Natural killer cell (primary cell): ENCODE measurements at places on chromosomes 11 and 22.
A peak's percentile ranks its signal among the peaks of the same experiment; 100 is the strongest.

DNA sequence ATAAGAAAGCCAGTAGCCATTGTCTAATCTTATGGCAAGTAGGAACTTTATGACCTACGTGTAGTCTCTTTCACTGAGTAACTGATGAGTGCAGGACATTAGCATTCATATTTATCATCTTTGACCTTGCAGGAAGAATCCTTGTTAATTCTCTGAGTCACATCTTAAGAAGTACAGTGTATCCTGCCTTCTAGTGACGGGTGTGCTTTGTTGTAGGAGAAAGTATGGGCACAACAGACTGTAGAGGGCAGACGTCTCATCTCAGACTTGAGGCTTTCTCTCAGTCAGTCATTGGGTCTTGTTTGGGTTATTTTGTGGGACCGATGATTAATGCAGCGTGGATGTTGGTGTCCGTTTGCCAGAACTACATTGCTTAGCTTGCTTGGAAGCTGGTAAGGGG is 6.8 kb downstream of the RNF214 start:
- no peak overlapping the region for H3K27ac ChIP-seq
- no peaks in the 10 kb centered on the region for H3K27me3 ChIP-seq
- no peak overlapping the region for H3K4me3 ChIP-seq

- no peaks in the 10 kb centered on the region for H3K36me3 ChIP-seq
- H3K27me3 ChIP-seq = no peaks in the 10 kb centered on the region
- H3K4me1 ChIP-seq = peaks cover 43% of the 10 kb centered on the region
- peak overlapping the region; percentile 38 for H3K27ac ChIP-seq
- no peak overlapping the region for H3K4me3 ChIP-seq
Measured at GRCh38 chr11:2265396-2265795, 5.0 kb downstream of the ASCL2 start.

GRCh38 chr11:114398303-114398920 is 1.9 kb downstream of the C11orf71 start:
- no peak overlapping the region for H3K4me3 ChIP-seq
- H3K4me1 ChIP-seq = peaks cover 7% of the 10 kb centered on the region
- H3K27me3 ChIP-seq = no peaks in the 10 kb centered on the region
- H3K36me3 ChIP-seq = peaks cover 2% of the 10 kb centered on the region

DNA sequence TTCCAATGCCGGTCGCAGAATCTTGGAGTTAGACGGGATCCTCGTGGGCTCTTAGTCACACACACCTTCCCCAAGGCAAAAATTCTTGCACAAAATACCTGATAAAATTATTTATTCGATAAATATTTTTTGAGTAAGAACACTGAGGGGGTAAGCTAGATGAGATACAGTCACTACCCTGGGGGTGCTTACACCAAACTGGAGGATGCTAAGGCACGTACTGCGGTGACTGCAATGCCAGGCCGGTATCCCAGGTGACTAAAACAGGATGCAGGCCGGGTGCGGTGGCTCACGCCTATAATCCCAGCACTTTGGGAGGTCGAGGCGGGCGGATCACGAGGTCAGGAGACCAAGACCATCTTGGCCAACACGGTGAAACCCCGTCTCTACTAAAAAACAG is 1.7 kb upstream of the MRTFA start:
- H3K27me3 ChIP-seq = no peaks in the 10 kb centered on the region
- H3K27ac ChIP-seq = no peak overlapping the region
- no peaks in the 10 kb centered on the region for H3K36me3 ChIP-seq
- DNase-seq = no peak
- no peak overlapping the region for H3K4me3 ChIP-seq

DNA sequence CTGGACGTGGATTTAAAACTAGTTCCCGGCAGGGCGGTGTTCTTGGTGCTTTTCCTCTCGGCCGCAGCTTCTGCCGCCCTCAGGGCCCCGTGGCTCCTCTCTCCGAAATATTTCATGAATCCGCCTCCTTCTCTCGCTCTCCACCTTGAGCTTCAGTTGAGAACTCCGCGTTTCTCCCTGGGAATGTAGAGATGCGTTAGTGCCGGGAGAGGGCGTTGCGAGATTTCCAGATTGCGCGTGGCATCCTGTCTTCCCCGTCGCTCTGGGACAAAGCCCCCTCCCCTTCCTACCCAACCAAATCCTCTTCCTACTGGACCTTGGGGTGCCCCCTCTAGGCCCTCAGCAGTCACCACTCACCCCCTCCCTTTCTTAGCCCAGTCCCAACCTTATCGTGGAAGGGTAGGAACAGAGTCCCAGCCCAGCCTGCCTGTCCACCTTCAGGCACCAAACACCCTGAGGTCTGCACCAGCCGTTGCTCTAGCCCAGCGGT is 15.5 kb upstream of the RAC2 start:
- no peaks in the 10 kb centered on the region for H3K27me3 ChIP-seq
- no peaks in the 10 kb centered on the region for H3K36me3 ChIP-seq
- peaks cover 22% of the 10 kb centered on the region for H3K4me1 ChIP-seq
- no peak overlapping the region for H3K4me3 ChIP-seq

- H3K27me3 ChIP-seq = no peaks in the 10 kb centered on the region
- DNase-seq = no peak
- H3K4me1 ChIP-seq = peaks cover 9% of the 10 kb centered on the region
- peaks cover 25% of the 10 kb centered on the region for H3K36me3 ChIP-seq
- H3K4me3 ChIP-seq = no peak overlapping the region
Measured at GRCh38 chr22:17726928-17727897, 47.1 kb downstream of the BID start.
